Cortex of kidney (tissue), 1 donor: ENCODE measurements at places on chromosomes 4 and X.

DNA sequence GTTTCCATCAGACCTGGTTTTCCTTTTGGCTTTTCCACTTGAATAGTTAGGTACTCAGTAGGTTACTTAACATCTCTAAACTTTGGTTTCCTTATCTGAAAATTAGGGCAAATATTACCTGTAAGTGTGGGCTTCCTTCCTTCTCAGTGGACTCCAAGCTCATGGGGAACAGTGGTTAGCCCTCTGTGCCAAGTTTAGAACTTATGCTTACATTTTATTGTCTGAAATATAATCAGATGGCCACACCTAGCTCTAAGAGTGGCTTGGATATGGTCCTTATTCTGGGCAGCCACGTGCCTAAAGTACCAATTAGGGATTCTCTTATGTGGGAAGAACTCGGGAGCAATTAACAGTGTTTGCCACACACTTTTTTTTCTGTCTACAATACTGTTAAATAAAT, 133.9 kb downstream of the UCHL1 start:
- no peak for DNase-seq

GRCh38 chr4:26268246-26268645, 52.6 kb upstream of the RBPJ start:
- no peak for DNase-seq

GRCh38 chr4:74456056-74456744, 11.3 kb downstream of the AREG start:
- DNase-seq: no peak

DNA sequence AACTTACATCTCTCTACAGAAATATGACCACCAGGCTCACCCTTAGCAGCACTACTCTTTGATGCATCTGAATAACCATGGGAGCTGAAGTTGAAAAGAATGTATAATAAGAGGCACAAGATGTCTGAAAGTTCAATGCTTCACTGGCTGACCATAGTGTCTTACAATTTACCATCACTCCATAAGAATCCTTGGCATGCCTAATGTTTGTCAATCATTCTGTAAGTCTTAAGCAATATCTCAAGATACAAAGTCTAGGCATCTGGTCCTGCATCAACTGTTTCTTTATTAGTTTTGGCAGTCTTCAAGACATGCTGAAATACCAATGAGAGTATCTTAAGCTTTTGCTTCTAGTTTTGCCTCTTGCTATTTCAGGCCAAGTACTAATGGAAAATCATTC, 755.5 kb downstream of the STIM2 start:
- no peak for DNase-seq

DNA sequence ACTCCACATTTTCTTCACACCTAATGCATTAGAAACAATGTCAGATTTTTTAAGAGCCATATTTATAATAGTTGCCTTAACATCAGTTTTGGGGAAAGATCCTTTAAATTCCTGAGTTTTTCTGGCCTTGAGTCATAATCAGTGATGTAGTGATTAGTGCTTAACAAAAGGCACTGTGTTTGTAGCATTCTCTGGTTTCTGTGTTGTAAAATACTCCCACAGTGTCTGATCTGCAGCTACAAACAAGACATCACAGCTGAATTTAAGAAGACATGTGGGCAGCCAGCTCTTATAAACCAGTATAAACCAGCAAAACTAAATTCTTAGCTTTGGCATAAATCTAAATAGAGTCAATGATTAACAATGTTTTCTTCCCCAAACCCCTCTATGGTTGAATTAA, 233.8 kb downstream of the FSTL5 start:
- DNase-seq: no peak

GRCh38 chr4:99624141-99624719, 33.4 kb downstream of the C4orf54 start:
- no peak for DNase-seq
